ENCODE measurements at places on chromosomes 7 and 10.

GRCh38 chr7:73851410-73852338 lies 9.3 kb upstream of the TMEM270 start:
- DNase-seq = no peak

GRCh38 chr10:85995791-85996190 lies 370.8 kb downstream of the GRID1 start:
- no peak for DNase-seq

DNA sequence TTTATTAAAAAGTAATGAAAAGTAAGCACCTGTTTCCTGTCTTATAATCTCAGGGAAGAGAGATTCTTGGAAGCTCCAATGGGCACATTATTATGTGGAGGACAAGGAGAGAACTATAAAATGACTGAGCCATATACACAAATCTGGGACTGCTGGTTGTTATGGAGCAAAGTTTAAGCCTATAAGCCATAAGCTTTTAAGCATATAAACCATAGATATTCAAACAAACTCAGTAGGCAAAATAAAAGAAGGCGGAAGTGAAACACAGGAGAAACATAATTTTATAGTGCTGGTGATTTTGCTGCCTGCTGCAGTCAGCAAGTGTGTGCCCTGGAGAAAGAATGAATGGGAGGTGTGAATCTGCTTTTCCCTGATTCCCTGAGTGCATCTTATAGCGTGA lies 274.4 kb downstream of the KIF20B start:
- no peak for DNase-seq

DNA sequence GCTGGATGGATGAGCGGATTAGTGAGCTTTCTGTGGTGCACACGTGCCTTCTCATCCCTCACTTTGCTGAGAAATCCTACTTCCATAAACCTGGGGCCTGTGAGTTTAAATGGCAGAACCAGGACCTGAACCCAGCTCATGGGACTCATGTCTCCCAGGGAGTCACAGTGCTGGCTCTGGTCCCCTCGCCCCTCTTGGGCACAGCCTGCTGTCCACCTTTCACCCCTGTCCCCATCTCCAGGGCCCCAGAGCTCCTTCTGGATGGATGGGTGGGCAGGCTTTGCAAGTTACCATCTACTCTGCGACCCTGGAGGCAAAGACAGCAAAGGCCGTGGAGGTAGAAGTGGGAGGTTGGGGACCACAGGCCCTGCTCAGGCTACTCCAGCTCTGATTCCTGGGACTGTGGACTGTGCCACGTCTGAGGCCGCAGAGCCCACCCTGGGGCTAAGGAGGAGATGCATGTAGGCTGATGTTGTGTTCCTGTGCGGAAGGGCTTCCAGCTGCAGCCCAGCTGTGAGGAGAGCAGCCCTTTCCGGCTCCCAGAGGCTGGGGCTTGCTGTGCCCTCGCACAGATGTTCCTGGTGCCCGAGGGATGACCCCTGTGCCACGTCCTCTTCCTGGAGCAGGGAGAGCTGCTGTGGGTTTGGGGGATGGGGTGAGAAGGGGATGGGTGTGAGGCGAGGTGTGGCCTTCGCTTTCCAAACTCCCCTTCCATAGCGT lies 40.3 kb downstream of the PRF1 start:
- no peak for DNase-seq

DNA sequence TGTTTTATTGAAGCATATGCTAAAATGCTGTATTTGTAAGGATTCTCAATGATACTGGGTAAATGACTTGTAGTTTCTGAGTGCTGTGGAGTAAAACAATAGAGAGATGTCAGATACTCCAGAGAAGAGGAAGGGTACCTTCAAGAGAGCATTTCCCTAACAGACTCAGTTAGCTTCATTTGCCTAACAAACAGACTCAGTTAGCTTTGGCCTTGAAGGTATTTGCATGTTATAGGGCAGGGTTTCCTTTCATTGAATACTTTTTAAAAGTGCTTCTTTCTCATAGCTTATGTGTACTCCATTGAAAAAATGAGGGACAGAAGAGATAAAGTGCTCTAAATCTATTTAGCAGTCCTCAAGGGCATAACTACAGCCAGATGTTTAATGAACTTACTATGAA lies 101.8 kb downstream of the CHN2 start:
- no peak for DNase-seq

GRCh38 chr7:16811551-16811950 lies 6.8 kb upstream of the AGR2 start:
- DNase-seq = no peak

DNA sequence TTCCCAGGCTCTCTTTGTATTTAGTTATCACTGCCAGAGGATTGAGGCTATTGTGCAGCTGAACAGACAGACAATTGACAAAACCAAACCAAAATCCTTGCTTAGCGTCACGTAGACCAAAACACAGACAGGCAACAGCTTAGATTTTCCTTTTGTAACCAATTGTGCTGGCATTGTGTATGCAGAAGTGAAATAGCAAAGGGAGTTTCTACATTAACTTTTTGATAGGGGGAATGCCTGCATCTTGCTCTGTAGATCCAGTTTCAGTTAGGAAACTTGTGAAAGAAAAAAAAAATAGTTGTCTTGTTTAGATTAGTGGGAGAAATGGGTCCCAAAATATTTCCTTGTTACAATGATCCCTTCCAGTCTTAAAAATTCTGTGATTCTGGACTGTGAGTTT lies 333.8 kb downstream of the BBS9 start:
- DNase-seq = no peak

- DNase-seq = no peak
Measured at GRCh38 chr7:152887778-152888177, 128.2 kb downstream of the ACTR3B start.

- no peak for DNase-seq
Measured at GRCh38 chr10:98832738-98833137, 386.0 kb upstream of the HPS1 start.

DNA sequence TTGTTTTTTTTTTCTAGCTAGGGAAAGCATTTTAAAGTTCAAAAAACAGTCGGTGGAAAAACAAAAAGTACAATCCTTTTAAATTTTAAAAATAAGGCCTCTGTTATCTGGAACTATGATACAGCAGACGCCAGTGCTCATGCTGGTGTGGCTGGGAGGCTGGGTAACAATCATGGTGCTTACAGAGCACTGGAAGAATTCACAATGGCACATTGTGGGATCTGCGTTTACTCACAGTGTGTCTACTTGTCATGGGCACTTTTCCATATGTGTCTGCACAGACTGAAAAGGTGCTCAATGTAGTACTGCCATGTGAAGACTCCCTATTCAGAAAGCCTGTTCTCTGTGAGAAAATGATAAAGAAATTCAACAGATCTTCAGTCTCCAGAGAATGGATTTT lies 278.2 kb upstream of the IMMP2L start:
- no peak for DNase-seq

DNA sequence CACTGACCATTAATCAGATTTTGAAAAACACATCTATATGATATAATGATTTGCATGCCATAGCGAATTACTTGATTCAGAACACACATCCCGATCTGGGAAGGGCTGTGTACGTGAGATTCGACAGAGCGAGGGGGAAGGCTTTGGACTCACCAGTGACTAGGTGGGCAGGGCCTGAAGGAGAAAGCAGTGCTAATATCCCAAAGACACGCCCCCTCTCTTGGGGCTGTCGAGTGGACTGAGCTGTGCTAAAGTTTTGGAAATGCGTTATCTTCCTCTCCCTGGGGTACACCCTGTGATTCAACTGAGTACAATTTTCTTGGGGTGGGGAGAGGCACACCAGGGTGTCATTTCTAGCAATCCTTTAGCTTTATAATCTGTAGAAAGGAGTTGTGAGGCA lies 1.8 kb downstream of the LRRC17 start:
- DNase-seq = no peak

- no peak for DNase-seq
Measured at GRCh38 chr10:113953505-113954272, 90.0 kb upstream of the ADRB1 start.

GRCh38 chr10:71006506-71006905 lies 118.1 kb upstream of the PCBD1 start:
- DNase-seq = no peak

- DNase-seq = no peak
Measured at GRCh38 chr10:88281592-88282347, 301.3 kb downstream of the RNLS start.

GRCh38 chr10:75555323-75555722 lies 123.9 kb downstream of the LRMDA start:
- no peak for DNase-seq
